Spleen (tissue), 13 donors: ENCODE measurements at places on chromosomes 5 and 9. TPM values are rescaled to one million over a fixed set of nuclear protein-coding genes. Genes with fewer than 3 reads are reported as not detected.

GRCh38 chr5:84292000-84292642 is 92.6 kb downstream of the EDIL3 start:
- no peaks in the 10 kb centered on the region for H3K27me3 ChIP-seq
- no peak for DNase-seq
- no peak overlapping the region for H3K4me3 ChIP-seq
- H3K4me1 ChIP-seq: no peaks in the 10 kb centered on the region
- H3K36me3 ChIP-seq: no peaks in the 10 kb centered on the region

DNA sequence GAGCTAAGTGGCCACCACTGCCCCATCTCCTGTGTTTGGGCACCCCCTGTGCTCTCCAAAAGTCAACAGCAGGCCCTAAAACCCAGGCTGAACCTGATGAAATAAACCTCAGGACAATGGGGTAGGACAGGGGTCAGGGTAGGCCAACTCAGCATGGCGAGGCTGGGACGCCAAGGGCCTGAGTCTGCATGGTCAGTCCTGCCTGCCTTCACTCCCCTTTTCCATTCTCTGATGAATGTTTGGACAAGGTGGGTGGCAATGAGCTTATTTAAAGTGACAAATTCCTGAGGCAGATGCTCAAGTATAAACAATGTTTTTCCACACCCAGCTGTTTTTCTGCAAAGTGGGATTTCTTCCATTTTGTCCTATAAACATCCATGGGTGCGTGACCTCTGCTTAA is 47.2 kb upstream of the CXCL14 start:
- H3K4me1 ChIP-seq: no peaks in the 10 kb centered on the region
- H3K27ac ChIP-seq: no peak overlapping the region
- H3K27me3 ChIP-seq: no peaks in the 10 kb centered on the region
- DNase-seq: no peak
- no peaks in the 10 kb centered on the region for H3K36me3 ChIP-seq
- H3K4me3 ChIP-seq: no peak overlapping the region

PCDHGA10 gene
- 6.9 TPM for total RNA-seq

DNA sequence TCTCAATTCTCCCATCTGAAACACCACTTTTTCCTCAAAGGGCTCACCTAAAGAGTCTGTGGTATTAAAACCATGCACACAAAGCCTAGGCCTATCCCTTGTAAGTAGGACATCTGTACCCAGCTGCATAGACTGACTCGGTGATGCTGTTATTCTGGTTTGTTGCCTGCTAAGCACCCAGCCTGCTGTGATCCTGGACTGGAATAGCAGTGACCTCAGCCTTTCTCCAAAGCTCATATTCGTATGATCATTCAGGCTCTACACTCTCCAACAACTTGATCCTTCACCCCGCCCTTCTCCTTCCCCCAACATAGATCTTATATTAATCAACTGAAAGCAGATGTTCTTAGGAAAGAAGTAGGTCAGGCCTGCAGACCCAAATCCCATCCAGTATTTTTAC is 81.4 kb upstream of the WWC1 start:
- H3K4me3 ChIP-seq: no peak overlapping the region
- no peak for DNase-seq
- H3K27me3 ChIP-seq: no peaks in the 10 kb centered on the region
- no peaks in the 10 kb centered on the region for H3K36me3 ChIP-seq
- no peaks in the 10 kb centered on the region for H3K4me1 ChIP-seq

DNA sequence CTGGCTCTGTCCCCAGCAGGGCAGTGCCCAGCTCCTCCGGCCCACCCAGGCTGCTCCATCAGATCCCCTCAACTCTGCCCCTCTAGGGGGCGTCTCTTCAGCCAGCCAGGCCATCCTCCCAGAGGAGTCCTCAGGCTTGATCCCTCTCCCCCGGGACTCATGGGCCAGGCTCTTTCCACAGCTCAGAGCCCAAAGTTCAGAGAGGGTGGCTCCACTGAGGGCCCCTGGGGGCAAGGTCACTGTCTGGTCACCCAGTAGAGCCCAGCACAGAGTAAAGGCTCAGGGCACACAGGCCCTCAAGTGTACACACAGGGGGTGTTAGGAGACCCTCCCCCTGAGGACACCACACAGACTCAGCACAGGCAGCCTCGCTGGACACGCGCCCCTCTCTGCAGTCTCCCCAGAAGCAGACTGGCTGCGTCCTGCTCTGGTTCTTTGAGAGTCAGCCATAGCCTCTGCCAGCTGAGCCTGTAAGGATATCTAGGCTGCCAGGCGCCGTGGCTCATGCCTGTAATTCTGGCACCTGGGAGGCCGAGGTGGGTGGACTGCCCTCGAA is 64.8 kb downstream of the PAX5 start:
- H3K4me1 ChIP-seq: no peaks in the 10 kb centered on the region
- no peak for DNase-seq
- peaks cover 4% of the 10 kb centered on the region for H3K36me3 ChIP-seq
- no peaks in the 10 kb centered on the region for H3K27me3 ChIP-seq
- H3K27ac ChIP-seq: no peak overlapping the region

GRCh38 chr9:6078382-6079105 is 63.1 kb upstream of the RANBP6 start:
- no peaks in the 10 kb centered on the region for H3K27me3 ChIP-seq
- H3K36me3 ChIP-seq: no peaks in the 10 kb centered on the region
- no peak overlapping the region for H3K4me3 ChIP-seq
- no peaks in the 10 kb centered on the region for H3K4me1 ChIP-seq
- DNase-seq: no peak
